Left hindlimb (tissue), 1 donor: ENCODE measurements at places on chromosomes 1 and 21.
A peak's percentile ranks its signal among the peaks of the same experiment; 100 is the strongest.

- DNase-seq, result no peak
Observed at GRCh38 chr1:100284591-100284990, 18.6 kb downstream of the RTCA start.

DNA sequence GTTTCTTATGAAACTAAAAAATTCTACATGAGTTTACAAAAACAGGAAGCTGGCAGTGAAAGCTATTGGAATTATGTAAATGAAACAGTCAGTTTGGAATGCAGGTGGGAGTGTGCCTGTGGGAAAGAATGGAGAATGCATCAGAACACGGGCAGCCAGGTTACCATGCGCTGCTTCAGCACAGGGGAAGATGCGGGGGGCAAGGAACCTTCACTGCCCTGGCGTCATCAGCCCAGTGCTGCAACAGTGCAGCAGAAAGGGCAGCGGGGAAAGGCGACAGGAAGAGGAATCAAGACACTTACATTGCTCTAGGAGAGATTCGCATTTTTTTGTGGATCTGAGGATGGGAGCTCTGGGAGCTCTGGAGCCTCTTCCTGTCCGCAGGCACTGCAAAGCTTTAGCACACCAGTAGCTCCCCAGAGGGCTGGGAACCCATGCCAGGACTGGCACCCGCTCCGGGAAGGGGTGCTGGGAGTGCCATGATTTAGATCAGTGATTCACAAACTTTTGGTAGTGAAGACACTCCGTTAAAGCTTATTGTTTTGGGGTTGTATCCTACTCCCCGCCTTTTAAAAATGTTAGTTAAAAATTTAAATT lies 64.1 kb upstream of the WDR26 start:
- DNase-seq, result no peak

DNA sequence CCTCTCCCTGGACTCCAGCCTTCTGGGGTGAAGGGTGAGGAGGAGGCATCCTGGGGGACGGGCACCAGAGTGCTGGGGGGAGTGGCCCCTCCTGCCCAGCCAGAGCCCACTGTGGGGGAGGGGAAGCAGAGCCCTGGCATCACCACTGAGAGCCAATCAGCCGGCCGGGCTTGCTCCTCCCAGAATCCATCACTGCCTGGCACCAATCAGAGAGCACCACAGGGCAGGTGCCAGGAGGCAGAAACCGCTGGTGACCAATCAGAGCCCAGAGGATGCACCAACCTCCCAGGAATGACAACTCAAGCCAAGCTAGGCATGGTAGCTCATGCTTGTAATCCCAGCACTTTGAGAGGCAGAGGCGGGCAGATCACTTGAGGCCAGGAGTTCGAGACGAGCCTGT lies 27.9 kb downstream of the CASZ1 start:
- DNase-seq, result no peak

GRCh38 chr21:38798481-38798882 lies 7.2 kb upstream of the ETS2 start:
- DNase-seq, result no peak

- no peak for DNase-seq
Observed at GRCh38 chr1:18010408-18010807, 97.2 kb upstream of the IGSF21 start.

DNA sequence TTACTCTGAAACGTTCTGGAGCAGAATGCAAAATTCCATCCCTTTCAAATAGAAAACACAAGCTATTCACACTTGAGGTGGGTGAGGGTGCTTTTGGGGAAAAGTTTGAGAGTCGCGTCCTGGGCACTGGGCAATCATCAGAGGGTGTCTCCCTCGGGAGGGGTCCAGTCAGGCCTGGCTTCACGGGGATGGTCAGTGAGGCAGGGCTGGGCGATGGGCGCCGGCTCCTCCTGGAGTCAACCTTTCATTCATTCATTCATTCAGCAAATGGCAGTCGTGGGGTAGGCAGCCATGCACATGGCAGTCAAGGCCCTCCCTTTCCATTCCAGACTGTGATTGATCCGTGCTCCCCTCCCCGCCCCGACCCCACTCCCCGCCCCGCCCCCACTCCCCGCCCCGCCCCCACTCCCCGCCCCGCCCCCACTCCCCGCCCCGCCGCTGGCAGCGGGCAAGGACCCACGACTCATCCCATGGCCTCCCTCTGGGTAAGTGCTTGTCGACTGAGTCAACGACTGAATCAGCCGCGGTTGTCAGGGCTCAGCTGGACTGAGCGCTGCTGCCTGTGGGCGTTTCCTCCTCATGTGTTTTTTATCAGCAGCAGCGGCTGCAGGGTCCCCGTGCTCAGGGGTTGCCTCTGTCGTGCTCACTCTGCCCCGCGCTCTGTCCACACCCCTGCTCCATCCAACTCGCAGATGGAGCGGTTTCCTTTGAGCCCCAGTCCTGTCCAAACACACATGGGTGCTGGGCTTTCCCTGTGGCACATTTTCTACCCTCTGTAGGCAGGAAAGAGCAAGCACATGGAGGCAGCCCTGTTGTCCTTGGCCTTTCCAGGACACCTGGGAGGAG lies 12.5 kb upstream of the SPSB1 start:
- peak; percentile 3 for DNase-seq
